G401 (cell line): ENCODE measurements at places on chromosomes 6 and 20.

GRCh38 chr20:59163631-59164530, at the start of gene ZNF831:
TSS of gene ZNF831 (plus strand) at chr20:59163821. CDS start at chr20:59191020, 27,199 bp downstream.
- no peak for DNase-seq

DNA sequence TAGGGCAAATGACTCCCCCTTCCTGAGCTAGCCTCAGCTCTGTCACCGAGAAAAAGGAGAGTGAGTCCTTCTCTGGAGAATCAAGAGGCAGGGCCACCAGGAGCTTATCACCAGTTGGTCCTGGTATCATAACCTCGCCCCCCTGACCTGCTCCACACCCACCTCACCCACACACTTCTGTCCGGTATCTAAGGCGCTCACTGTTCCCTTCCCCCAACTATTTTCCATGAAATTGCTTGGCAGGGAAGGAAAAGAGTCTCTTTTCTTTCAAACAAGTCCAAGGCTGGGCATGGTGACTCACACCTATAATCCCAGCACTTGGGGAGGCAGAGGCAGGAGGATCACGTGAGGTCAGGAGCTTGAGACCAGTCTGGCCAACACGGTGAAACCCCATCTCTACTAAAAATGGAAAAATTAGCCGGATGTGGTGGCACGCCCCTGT, 77.6 kb downstream of the ZMYND8 start:
- DNase-seq, result no peak

GRCh38 chr6:7692453-7692784, 33.5 kb upstream of the BMP6 start:
- DNase-seq, result no peak

GRCh38 chr6:15073344-15073789, 172.5 kb upstream of the JARID2 start:
- no peak for DNase-seq

DNA sequence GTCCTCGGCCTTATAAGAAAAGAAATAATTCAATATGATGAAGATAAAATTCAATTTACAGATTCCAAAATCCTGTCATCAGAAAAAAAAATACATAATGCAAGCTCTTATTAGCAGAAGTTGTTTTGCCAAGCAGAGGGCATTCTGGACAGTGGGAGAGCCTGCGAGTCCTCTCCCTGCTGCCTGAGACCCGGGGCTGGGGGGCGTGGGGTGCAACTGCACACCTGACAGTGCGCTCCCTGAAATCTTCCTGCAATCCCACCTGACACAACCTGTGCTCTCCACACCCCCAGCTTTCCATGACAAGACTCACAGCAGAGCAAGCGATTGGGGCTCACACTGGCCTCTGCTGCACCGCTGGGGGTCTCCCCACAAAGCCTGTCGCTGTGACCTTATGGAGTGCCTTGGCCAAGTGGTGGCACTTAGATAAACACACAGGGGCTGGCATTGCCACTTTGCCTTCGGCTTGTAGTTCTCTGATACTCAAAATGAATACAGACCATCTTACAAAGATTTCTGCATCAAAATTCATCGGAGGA, 130.3 kb upstream of the PDE10A start:
- no peak for DNase-seq
